ENCODE measurements at places on chromosomes 3 and 15.

GRCh38 chr3:184651904-184652303, 60.0 kb downstream of the MAGEF1 start:
- DNase-seq, result no peak

DNA sequence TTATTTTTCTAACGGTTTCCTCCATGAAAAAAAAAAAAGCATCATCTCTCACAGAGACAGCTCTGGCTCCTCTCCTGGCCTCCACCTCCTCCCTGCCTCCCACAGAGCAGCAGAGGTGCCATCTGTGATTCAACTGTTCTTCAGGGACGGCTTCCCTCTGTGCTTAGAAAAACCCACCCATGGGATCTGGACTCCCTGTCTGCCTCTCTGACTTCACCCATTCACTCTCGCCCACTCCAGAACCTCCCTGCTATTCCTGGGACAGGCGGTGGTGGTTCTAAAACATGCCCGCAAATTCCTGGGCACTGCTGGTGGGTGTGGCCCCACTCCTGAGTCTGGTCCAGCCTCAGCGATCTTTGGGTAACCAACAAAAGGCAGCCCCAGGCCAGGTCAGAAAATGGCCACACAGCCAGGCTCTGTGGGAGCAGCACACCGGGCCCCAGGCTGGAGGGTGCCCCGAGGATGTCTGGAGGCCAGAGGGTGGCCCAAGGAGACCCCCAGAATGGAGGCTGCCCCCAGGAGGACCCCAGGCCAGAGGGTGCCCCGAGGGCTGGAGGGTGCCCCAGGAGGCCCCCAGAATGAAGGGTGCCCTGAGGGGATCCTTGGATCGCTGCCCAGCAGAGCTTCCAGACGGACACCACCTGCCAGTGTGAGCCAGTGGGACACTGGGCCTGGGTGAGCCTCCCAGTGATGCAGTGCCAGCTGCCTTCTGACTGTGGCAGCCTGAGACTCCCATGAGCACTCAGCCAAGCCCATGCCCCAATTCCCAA, 2.6 kb upstream of the CHST13 start:
- DNase-seq, result no peak

DNA sequence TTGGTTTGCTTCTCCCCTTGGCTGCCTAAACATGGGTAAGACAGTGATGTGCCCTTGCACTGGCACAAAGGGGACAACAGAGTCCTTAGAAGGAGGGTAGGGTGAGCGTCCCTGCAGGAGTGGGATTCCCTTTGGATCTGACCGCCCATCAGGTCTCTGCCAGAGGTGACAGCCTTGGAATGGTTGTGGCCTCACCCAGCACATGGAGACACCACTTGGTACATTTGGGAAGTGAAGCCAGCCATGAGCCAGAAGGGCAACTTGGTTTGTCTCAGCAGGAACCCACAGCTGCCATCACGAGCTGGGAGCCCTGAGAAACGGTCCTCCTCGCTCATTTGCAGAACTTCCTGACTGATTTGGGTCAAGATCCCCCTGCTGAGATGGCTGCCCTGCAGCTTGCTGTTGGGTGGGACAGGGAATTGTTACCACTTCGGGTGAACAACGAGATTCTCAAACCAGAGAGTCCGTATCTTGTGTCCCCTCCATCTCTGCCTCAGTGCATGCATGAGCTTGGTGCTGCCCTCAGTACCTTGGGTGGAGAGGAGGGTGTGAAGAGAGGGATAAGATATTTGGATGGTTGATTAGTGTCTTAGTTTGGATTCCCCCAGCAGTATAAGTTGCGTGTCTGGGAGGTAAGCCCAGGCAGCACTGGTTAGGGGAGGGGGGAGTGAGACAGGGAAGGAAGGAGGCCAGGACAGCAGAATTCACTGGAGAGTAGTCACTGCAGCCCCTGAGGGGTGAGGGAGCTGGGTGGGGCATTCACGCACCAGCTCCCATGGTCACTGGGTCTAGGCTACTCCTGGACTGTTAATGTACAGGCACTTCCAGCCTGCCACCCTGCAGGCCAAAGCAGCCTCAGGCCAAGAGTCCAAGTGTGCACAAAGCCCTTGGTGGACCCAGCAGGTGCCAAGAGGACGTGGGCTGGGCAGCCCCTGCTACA, 168.8 kb upstream of the TOPAZ1 start:
- no peak for DNase-seq

- no peak for DNase-seq
Measured at GRCh38 chr3:70829092-70829491, 516.7 kb upstream of the MDFIC2 start.

GRCh38 chr3:113736548-113737089, 9.4 kb downstream of the NAA50 start:
- no peak for DNase-seq

DNA sequence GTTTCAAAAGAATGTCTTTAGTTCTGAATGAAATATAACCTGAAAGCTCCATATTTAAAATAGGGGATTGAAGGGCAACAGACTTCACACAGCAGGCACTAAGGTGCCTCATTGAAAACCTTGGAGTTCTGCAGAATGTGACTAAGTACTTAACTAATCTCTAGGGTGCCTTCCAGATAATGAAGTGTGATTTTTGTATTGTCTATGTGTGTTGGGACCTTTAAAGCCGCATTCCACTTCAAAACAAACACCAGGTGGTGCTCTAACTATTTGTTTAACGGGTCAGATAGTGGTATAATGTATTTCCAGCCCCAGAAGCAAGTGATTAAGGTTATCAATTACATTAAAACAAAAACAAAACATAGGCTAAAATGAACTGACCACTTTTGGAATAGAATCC, 28.0 kb downstream of the TFG start:
- DNase-seq, result no peak

All from NCI-H1092 (cell line).